ENCODE measurements at places on chromosomes 7 and 10.
A peak's percentile ranks its signal among the peaks of the same experiment; 100 is the strongest.

GRCh38 chr7:84900215-84900614, 286.6 kb downstream of the SEMA3D start:
- no peak for DNase-seq

- no peak for DNase-seq
These were observed 152.4 kb upstream of the CELF2 start for GRCh38 chr10:10865303-10865702.

- DNase-seq, result no peak
These were observed at the start of gene SFTPD for GRCh38 chr10:79948976-79949722. TSS of gene SFTPD (minus strand) at chr10:79949105. CDS start at chr10:79946659, 2,446 bp downstream.

DNA sequence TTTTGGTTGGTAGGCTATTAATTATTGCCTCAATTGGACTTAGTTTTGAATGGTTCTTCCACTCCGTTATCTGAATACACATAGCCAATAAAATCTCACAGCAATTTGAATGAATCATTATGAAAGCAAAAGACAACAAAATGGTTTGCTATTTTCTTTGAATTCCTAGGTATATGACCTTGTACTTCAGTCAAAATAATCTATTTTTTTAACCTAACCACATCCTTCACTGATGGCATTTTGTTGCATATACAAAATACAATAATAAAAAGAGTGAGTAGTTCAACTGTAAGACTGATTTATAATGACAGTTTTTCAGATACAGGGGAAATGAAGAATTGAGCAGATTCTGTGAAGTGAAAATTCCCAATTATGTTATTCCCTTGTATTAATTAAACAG, 433.1 kb downstream of the HTR7 start:
- DNase-seq, result no peak

GRCh38 chr10:103548581-103549348, 55.3 kb downstream of the NEURL1 start:
- peak; percentile 98 for DNase-seq

DNA sequence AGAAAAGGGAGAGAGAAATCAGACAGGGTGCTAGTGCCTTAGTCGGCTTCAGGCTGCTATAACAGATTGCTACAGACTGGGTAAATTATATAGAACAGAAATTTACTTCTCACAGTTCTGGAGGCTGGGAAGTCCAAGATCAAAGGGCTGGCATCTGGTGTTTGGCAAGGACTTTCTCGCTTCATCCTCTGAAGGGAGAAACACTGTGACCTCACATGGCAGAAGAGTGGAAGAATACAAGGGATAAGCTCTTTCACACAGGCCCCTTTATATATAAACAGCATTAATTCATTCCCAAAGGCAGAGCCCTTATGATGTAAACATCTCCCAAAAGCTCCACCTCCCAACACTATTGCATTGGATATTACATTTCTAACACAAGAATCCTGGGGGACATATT, 235.5 kb upstream of the INHBA start:
- no peak for DNase-seq

DNA sequence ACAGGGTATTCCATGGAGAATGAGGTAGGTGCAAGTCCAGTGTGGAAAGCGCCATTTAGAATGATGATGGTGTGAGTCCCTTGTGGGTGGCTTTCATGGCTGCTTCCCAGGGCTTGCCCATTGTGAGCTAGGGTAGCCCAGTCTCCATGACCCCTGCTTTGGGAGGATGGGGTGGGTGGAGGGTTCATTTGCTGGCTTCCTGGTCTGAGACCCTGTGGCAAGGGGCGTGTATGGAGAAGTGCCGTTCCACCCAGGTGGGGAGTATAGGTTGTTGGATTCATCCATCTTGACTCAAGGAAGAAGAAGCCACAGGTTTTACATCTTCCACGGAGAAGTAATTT, 27.7 kb downstream of the CCM2 start:
- no peak for DNase-seq

- no peak for DNase-seq
These were observed 109.7 kb upstream of the ANLN start for GRCh38 chr7:36279926-36280315.

DNA sequence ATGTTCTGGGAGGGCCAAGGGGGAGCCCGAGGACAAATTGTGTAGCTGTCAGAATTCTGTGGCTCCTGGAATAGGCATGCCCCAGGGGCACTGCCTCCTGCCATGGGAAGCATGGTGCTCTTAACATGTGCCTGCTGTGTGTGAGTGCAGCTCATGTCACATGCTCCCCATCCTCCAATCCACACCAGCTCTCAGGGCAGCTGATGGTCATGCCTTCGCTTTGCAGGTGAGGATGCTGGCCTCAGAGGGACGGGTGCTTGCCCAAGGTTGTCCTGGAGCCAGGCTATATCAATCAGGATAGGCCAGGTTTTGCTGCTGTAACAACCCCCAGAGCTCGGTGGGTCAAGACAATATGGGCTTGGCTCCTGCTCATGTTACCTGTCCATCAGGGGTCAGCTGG, 303.4 kb downstream of the RPS24 start:
- no peak for DNase-seq

DNA sequence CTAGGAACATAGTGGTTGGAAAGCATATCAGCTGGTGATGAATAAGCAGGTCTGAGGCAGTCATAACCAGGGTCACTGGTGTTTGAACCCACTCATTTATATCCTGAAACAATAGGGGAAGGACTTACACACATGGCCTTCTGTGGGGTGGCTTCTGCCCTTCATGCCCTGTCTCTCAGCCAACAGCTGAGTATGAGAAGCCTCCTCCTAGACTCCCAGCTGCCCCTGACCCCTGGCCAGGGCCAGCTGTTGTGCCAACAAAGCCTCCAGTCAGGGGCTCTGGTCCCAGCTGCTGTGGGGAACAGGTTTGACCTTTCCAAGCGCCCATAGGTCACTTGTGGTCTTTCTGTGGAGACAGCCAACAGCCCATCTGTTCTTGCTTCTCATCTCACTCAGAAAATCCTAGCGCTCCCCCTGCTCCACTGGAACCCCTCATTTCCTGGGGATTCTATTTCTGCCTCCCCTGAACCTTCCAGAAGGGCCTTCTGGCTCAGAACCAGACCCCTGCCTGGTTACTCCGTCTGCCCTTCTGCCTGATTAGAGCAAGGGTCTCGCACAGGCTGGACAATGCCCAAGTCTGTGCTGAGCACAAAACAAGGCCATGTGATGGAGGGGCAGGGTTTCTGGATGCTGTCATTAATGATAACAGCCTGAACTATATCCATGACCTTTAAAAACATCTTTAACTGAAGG, 9.7 kb upstream of the PURB start:
- DNase-seq, result no peak

GRCh38 chr7:8213381-8213780, 48.6 kb downstream of the ICA1 start:
- no peak for DNase-seq

- DNase-seq, result no peak
These were observed 31.1 kb upstream of the DDX50 start for GRCh38 chr10:68870061-68870460.

DNA sequence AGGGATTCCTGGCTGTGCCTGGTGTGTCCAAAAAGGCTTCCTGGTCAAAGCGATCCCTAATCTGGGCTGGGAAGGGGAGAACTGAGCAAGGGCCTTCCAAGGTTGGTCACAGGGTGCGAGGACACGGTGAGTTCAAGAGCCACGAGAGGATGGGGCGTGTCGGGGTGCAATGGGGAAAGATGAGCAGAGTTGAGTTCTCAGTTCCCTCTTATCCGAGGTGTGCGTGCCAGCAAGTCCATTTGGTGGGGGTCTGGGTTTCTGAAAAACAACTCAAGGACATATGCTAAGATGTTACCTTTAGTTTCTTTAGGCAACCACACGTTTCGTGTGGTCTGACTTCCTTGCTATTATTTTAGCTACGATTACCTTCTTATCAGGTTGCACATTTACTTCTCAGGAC, 1.3 kb downstream of the ZNF775 start:
- no peak for DNase-seq

- no peak for DNase-seq
These were observed 103.7 kb downstream of the MACC1 start for GRCh38 chr7:20113427-20114027.

- no peak for DNase-seq
These were observed 326.9 kb downstream of the GPAM start for GRCh38 chr10:111856631-111857030.

- DNase-seq, result no peak
These were observed 36.2 kb downstream of the PITRM1 start for GRCh38 chr10:3136336-3136735.

DNA sequence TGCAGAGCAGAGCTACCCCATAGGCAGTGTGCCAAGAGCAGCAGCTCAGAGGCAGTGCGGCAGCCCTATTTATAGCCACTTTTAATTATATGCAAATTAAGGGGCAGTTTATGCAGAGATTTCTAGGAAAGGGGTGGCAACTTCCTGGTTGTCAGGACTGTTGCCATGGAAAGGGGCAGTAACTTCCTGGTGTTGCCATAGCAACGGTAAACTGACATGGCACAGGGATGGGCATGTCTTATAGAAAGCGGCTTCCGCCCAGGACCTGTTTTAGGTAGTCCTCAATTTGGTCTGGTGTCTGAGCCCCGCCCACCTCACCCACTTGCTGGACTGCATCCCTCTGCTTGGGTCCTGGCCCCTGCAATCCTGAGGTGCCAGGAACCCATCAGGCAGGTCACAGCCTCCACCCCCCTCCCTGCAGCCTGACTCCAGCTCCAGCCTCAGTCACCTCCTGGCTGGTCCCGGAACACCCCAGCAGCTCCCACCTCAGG, 115.8 kb downstream of the TMEM130 start:
- DNase-seq, result no peak

DNA sequence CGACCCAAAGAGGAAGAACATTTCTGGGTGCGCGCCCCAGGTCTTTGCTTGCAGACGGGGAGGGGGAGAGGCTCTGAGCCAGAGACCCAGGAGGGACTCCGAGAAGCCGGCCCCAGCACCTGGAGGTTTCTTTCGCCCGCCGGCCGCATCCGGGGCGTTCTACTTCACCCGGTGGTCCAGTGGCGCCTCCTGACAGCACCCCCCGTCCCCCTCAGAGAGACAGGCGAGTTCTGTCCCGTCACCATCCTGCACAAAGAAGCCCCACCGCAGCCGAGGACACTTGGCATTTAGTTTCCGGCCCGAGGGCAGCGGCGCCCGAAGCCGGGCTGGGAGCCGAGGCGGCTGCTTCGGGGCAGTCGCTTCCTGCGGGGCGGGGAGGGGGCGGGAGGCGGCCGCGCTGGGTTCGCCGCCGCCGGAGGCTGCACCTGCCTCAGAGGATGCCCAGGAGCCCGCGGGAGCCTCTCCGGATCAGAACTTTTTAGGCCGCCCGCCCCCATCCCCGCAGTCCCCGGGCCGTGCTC, at the start of gene TMEM178B:
Gene TMEM178B (plus strand): TSS at position 424 of the 521 bp plus-strand sequence.
- DNase-seq, result no peak

Measured in NCI-H510A treated with DMSO at 0.1 percent for 48 hours (cell line).